ENCODE measurements at places on chromosomes 3 and 15. TPM values are rescaled to one million over a fixed set of nuclear protein-coding genes. Genes with fewer than 3 reads are reported as not detected.
A peak's percentile ranks its signal among the peaks of the same experiment; 100 is the strongest.

Gene ISY1
- 25.6 TPM for total RNA-seq

Gene SPINT1
- 60.3 TPM for total RNA-seq

Gene ADAMTSL3
- total RNA-seq: under 0.01 TPM

Gene ZNF80
- total RNA-seq: not detected

Gene C3orf85
- total RNA-seq: not detected

Gene NGLY1
- total RNA-seq: 33.4 TPM

Gene MDFIC2
- not detected for total RNA-seq

Gene GOLGA6L7
- total RNA-seq: not detected

Gene CLDN1
- total RNA-seq: not detected

Gene B3GALNT1
- total RNA-seq: 12.7 TPM

GRCh38 chr3:142608631-142609030, 12.4 kb downstream of the PLS1 start:
- DNase-seq: no peak

GRCh38 chr3:121274411-121274810, 271.4 kb downstream of the POLQ start:
- no peak for DNase-seq

DNA sequence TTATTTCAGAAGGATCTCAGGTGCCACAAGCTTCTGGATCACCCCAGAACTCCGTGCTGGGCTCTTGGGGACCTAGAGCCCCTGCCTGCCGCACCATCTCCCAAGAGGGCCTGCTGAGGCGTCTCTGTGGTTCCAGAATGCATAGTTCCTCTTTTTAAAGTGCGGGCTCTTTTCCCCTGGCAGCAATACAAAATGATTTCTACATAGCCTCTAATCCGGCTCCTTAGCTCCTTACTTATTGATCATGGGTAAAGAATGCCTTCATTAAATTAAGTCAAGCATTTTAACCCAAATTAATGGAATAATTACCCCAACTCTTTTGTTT, 121.9 kb downstream of the ATP10A start:
- DNase-seq: peak; percentile 78

- DNase-seq: no peak
Measured at GRCh38 chr3:117084739-117085270, 375.2 kb downstream of the TUSC7 start.

DNA sequence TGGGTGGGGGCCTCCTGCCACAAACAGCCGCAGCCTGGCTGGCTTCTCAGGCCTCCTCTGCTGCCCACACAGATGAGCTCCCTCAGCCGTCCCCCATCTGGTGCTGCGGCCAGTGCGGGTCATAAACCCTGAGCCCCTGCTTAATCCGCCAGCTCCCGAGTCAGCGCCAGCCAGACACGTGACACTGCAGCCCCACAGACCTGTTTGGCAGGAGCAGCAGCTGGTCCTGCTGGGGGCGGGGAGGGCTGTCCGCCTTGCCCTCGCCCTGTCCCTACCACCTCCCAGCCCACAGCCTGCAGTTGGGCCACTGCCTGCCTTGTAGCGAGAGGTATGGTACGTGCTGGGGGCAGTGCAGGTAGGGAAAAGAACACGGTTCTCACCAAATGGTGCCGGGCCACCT, 86.2 kb downstream of the IQSEC1 start:
- no peak for DNase-seq

- no peak for DNase-seq
Measured at GRCh38 chr3:88926221-88926620, 181.2 kb upstream of the EPHA3 start.

GRCh38 chr3:183122257-183122932, 23.1 kb upstream of the MCCC1 start:
- DNase-seq: peak; percentile 76

DNA sequence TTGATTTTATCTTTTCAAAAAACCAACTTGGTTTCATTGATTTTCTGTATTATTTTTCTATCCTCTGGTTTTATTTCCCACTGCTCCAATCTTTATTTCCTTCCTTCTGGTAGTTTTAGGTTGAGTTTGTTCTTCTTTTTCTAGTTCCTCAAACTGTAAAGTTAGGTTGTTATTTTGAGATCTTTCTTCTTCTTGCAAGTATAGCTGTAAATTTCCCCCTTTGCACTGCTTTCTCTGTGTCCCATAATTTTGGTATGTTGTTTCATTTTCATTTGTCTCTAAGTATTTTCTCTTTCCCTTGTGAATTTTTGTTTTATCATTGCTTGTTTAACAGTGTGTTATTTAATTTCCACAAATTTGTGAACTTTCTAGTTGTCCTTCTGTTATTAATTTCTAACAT, 120.0 kb downstream of the PLD1 start:
- DNase-seq: peak; percentile 38

GRCh38 chr3:16355828-16356227, 90.8 kb downstream of the OXNAD1 start:
- no peak for DNase-seq

GRCh38 chr15:62569460-62570404, 404.6 kb upstream of the C2CD4B start:
- no peak for DNase-seq

- DNase-seq: peak; percentile 36
Measured at GRCh38 chr3:155356594-155357370, 63.3 kb upstream of the STRIT1 start.

- no peak for DNase-seq
Measured at GRCh38 chr3:50876947-50877346, 202.2 kb downstream of the DOCK3 start.

DNA sequence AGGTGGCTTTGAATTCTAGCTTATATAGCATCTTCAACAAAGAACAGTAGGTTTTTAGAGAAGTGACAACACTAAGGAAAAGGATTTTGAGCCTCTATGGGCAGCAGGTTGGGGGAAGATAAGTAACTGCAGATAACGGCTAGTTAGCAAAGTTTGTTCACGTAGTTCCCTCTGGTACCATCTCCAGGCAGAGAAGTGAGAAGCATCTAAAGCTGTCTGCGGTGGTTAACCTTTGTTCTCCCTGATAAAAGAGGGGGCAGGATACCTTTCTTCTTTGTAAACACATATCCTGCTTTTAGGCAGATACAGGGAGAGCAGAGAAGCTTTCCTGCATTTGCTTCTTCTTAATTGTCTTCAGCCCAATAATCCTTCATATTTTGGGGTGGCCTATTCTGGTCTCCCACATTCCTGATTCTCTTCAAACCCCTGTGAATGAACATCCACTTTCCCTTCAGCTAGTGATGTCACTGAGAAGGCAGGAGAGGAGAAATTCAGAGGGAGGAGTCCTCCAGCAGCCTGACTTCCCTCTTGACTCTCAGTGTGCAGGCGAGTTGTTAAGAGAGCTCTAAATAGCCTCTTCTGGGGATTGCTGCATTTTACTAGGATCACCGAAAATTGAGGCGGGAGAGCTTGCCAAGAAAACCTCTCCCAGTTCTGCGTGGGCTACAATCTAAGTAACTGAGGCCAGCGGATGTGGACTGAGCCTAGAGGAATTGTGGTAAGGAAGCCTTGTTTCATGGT, 393.7 kb upstream of the C2CD4B start:
- DNase-seq: no peak

DNA sequence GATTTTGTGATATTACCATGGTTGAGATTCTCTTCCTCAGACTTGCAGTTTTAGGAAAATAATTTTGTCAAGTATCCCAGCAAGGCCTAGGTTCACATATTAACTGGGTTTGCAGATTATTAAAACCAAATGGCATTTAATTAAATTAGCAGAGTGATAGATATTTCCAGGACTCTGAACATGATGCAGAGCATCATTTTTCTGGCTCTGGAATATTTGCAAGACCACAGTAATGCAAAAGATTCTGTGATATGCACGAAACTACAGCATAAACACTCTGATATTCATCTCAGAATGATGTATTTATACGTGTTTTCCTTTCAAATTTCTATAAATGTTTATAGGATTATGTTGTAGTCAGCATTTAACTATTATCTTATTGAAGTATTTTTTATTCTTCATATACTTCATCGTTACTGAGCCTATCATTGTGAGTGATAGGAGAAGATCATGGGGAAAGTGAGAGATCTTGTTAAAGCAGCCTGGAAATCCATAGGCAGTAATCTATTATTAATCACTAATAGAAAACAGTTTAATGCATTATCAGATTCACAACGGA, 1245.6 kb downstream of the OTOL1 start:
- DNase-seq: no peak

GRCh38 chr3:180871901-180872300, 40.6 kb upstream of the FXR1 start:
- DNase-seq: no peak

DNA sequence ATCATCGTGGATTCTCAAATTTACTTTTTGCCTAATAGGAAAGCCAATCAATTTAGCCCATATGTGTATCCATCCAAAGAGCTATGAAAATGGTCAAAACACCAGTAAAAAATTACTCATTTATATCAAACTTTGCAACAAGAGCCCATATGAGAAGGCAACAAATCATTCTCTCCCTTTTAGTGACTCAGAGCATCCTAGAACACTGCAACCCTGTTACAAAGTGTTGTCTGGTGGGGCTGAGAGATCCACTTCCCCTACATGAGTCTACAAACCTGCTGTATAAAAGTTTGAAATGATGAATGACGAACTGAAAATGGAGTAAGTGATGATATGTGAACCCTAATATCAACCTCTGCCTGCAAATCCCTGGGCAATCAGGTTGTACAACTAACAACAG, 23.3 kb downstream of the PDZRN3 start:
- no peak for DNase-seq

GRCh38 chr3:128911911-128912310, 32.5 kb downstream of the ACAD9 start:
- DNase-seq: no peak

DNA sequence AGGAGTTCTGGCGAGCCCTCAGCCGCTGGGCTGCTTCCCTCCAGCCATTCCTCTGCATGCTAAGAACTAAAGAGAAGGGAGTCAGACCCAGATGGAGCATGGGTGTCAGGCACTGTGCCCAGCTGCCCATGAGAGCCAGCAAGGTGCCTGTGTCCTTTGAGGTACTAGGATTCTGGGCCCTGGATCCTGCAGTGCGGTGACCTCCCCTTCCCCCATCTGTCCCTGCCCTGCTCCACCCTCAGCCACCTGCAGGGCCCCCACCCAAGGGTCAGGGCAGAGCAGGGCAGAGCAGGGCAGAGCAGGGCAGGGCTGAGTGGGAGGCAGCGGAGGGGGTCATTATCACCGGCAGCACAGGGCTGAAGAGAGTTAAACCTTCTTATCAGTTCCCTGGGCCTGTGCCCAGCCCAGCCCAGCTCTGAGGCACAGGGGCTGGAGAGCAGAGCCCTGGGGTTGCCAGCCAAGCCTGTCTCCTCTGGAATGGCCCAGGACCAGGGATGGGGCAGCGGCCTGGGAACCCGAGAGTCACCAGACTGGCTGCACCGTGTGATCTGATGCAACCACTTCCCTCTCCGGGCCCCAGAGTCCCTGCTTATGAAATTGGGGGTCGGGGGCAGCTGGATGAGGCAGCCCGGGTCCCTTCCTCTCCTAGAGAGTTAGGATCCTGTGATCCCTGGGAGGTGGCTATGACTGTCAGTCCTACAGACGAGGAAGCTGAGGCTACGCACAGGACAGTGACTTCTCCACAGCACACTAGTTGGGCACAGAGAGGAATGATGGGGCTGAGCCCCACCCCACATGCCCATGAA, 17.3 kb downstream of the ZDHHC19 start:
- peak; percentile 29 for DNase-seq

GRCh38 chr3:126135071-126135405, 45.3 kb downstream of the ALDH1L1 start:
- DNase-seq: no peak

Measured in hematopoietic multipotent progenitor cell (in vitro differentiated cells).